ENCODE measurements at places on chromosomes 5 and 9.

DNA sequence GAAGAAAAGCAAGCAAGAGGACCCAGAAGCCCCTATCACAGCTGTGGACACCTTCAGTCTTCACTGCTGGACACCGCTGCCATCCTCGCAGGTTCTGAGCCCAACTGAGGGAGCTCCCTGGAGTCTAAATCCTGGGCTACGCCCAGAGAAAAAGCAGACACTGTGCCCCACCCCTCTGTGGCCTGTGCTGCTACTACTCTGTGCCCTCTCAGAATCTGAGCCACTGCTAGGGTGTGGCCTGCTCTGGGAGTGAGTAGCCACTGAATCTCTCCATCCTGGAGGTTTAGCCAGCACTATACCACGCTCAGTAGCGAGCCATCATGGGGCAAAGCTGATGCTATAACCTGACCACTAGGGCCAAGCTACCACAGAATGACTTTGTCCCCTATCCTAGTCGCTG lies 338.2 kb downstream of the NPR3 start:
- DNase-seq, result peak; percentile 61

GRCh38 chr5:137858954-137859353 lies 8.7 kb upstream of the MYOT start:
- no peak for DNase-seq

DNA sequence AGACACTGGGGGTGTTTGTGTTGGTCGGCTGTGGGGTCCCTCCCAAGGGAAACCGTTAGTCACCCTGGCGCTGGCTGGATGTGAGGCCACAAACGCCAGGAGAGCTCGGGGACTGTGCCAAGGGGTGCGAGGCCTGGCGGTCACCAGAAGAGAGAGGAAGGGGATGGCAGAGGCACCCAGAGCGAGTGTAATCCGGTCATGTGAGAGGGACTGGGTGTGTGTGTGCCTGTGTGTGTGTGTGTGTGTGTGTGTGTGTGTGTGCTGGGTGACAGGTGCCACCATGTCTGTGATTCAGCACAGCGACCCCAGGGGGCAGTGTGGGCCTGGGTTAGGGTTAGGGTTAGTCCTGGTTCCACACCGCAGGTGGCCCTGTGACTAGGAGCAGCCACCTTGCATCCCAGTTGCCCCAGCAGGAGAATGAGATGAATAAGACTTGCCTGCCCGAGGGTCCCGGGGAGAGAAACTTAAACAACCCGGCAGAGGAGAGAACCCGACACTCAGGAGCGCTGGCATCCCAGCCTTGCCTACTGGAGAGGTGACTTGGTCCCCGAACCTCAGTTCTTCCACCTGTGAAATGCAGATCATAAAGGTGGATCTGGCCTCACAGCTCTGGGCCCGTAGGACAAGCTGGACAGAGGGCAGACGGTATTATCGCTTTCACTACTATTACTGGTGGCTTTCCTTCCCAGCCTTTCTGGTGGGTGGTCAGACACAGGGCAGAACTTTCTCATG lies 1.4 kb upstream of the ADAMTSL2 start:
- DNase-seq, result peak; percentile 45

GRCh38 chr9:19409401-19410194 lies 789 bp downstream of the ACER2 start:
- DNase-seq, result peak; percentile 23

DNA sequence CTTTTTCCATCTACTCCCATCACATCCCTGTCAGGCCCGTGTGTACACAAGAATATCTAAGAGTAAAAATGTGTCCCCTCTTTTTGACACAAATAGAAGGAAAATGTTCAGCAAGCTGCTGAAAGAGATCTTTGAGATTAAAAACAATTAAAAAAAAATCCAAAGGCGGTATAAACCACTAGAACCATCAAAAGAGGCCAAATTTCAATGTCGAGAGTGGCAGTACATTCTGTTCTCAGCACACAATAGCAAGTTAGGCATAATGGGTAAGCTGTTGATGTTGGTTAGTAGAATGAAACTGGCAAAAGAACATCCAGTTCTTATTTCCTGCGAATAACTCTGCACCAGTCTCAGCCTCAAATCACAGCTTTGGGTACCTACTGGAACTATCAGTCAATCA lies 95.2 kb upstream of the IL7R start:
- no peak for DNase-seq

DNA sequence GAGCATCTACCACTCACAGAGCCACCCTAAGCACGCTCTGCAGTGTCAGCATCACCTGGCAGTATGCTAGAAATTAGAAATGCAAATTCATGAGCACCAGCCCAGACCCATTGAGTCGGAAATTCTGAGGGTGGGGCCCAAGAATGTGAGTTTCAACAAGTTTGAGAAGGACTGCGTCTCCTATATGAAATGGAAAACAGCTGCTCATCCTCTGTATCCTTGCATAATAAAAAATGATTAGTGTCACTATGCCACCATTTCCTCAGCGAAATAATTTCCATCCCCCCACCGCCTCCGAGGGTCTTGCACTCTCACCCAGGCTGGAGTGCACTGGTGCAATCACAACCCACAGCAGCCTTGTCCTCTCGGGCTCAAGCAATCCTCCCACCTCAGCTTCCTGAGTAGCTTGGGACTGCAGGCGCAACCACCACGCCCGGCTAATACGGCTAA lies 1.3 kb upstream of the IQGAP2 start:
- DNase-seq, result no peak

DNA sequence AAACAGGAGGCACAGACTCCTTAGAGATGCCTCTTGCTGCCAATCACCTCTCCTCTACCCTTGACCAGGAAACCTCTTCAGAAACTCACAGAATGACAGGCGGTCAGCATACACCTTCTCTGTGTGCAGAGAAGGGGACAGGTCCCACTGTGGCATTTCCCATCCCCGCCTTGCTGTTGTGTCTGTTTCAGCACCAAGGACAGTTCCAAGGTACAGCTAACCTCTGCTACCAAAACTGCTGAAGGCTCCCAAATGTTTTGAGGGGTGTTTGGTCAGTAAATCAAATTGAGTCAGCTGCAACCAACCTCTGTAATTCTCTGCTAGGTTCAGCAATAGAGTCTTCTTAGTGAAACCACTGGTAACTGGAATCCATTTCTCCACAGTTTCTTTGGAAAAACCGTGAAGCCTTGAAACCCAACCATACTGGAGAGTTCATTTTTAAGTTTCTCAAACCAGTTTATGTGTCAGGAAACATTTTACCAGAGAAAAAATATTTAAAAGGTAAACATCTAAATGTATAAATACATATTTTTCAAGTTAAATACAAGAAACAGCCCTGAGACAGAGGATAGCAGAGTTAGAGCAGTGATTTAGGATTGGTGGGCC lies 122.0 kb downstream of the DRD1 start:
- DNase-seq, result peak; percentile 41

DNA sequence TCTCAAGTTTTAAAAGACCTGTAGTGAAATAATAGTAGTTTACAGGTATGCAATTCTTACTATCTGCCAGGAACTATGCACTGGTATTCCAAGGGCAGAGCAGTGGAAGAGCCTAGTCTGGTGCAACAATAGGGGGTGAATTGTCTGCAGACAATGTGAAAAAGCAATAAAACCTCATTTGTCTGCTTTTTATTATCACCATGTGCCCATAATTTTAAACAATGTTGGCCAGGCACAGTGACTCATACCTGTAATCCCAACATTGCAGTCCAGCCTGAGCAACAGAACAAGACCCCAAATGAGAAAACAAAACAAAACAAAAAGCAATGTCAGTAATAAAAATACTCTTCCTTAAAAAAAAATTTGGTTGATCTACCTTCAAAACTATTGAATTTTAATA lies 12.2 kb upstream of the SLC44A1 start:
- DNase-seq, result no peak

DNA sequence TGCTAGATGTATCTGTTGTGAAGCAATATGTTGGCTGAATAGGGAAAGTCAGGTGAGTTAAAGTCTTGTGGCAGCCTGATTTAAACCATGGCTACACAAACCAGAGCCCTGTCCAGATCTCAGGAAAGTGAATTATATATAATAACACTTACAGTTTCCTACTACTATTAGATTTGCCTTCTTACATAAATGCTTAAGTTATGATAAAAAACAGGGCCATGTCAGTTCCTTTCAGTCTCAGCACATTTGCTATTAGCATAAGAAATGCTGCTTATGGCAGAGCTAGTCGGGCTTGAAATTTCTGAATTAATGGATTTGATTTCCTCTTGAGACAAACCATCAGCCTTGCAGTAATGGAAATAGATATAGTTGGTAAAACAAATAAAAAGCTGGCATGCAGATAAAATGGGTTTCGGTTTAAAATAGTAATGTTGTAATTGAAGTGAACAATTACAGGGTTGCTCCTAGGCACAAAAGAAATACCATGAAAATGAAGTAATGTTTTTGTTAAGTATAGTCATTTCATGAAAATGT lies 664.2 kb upstream of the ZNF608 start:
- peak; percentile 97 for DNase-seq

DNA sequence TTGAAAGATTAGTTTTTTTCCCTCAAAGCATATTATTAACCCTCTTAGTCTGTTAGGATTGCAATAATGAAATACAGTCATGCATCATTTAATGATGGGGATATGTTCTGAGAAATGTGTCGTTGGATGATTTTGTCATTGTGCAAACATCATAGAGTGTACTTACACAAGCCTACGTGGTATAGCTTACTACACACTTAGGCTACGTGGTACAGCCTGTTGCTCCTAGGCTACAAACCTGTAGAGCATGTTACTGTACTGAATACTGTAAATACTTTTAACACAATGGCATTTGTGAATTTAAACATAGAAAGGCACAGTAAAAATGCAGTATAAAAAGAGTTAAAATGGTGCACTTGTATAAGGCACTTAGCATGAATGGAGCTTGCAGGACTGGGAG lies 132.7 kb downstream of the PDE8B start:
- no peak for DNase-seq

- DNase-seq, result peak; percentile 23
Observed at GRCh38 chr5:154652746-154653417, 102.3 kb upstream of the LARP1 start.

GRCh38 chr5:147303976-147304375 lies 69.2 kb downstream of the STK32A start:
- DNase-seq, result peak; percentile 92

GRCh38 chr9:112489876-112490666 lies 3.4 kb downstream of the KIAA1958 start:
- no peak for DNase-seq

DNA sequence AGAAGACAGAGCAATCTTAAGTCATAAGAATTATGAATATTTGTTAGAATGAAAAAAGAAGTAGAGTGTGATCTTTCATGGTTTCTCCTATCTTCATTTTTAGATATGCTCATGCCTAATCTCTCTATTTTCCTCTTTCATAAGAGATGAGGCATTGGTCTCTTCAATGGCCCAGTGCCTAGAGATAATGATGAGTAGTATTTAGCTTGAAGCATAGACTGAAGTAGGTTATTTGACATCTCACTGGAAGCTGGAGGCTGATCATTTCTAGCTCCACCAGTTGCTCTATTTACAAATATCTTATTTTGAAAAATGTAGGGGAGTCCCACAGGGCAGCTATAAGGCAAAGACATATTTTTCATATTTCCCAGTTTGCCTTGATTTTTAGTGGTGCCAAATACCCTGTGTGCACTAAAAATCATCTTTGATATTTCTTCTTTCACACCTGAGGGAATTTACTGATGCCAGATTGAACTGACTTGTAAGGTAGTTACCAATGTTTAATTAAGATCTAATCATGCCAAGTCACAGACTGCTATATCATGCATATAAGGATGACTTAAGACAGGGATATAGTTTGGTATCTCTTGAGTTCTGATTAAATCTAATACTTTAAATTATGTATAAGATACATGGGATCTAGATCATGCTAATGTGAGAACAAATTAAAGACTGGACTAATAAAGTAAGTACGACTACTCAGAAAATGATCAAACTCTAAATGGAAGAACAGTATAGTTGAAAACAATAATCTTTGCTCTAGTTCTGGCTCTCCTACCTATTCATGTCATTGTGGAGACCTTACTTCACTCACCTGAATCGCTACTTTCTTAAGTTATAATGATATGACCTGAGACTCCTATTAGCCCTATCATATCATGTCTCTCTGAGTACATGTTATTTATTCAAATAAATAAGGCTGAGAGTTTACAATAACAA lies 108.2 kb upstream of the IFNE start:
- no peak for DNase-seq

- no peak for DNase-seq
Observed at GRCh38 chr5:2506603-2507002, 244.9 kb downstream of the IRX2 start.

DNA sequence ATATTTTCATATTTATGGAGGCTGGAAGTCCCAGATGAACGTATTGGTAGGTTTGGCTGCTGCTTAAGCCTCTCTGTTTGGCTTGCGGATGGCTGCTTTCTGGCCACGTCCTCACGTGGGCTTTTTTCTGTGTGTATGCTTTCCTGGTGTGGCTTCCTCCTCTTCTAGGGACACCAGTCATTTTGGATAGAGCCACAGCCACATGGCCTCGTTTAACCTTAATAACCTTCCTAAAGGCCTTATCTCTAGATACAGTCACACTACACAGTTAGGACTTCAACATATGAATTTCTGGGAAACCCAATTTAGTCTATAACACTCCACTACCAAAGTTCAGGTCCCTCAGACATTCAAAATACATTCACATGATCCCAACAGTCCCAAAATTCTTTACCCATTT lies 26.9 kb downstream of the NUTM2F start:
- DNase-seq, result no peak

GRCh38 chr5:125746917-125747316 lies 676.3 kb upstream of the GRAMD2B start:
- DNase-seq, result no peak

GRCh38 chr5:91266184-91266705 lies 116.9 kb downstream of the ARRDC3 start:
- peak; percentile 65 for DNase-seq

- DNase-seq, result no peak
Observed at GRCh38 chr9:74336161-74336560, 161.0 kb upstream of the RORB start.

DNA sequence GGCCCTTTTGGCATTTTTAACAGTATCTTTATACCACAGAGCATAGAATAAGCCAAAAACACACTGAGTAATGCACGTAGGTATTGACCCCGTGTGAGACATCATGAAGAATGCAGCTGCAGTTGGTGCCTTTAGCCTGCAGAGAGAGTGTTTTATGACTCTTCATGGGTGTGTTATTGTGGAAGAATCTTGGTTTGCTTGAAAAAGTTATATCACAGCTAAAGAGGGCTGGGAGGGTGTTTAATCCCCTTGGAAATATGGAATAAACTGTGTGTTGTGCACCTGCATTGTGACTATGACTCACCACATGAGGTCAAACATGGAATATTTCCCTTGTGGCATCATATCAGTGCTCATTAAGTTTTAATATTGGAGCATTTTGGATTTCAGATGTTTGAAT lies 458.7 kb downstream of the CDH9 start:
- no peak for DNase-seq
